ENCODE measurements at places on chromosomes 5 and 9.

GRCh38 chr5:55446640-55447351 is 88.0 kb downstream of the PLPP1 start:
- no peak for DNase-seq

GRCh38 chr5:133944263-133945185 is 23.9 kb downstream of the C5orf15 start:
- no peak for DNase-seq

DNA sequence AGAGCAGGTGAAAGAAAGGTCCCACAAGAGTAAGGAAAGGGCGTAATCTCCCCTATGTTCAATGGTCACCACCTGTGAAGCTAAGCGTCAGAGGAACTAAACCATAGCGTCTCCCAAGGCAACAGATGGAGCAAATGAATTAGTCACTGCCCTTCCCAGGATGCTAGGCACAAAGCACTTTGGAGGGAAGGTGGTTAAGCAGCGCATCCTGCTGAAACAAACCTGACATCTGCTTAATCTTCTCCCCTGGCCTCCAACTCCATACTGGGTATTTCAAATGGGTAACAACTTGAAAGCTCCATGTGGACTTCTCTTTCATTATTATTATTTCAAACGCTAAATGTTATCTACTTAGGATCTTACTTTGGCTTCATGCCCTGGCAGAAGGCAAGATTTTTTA is 227.3 kb downstream of the MLLT3 start:
- DNase-seq, result no peak

- DNase-seq, result no peak
Observed at GRCh38 chr9:22337261-22337660, 109.4 kb upstream of the DMRTA1 start.

DNA sequence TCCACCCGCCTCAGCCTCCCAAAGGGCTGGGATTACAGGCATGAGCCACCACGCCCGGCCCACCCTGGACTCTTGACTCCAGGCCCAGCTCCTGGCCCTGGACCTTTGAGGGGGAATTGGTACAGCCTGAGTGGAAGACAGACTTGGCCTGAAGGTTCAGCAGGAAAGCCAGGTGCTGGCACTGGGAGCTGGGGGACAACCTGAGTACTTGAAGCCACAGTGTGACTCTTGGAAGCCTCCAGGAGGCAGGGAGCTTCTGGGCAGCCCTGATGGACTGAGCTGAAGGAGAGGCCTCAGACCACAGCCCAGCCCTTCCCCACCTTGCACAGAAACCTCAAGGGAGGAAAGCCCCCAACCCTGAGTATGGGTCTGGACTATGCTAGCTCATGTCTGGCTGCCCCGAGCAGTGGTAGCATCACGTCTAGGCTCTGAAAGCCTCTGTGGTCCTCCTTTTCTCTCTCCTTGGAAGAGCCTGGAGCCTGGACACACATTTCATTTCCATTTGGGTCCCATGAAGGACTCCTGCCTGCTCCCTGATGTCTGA is 54.1 kb downstream of the RASGEF1C start:
- no peak for DNase-seq

GRCh38 chr9:137593176-137593575 is 2.9 kb upstream of the ZMYND19 start:
- DNase-seq, result no peak

- DNase-seq, result no peak
Observed at GRCh38 chr9:131516930-131517329, 14.1 kb downstream of the UCK1 start.

DNA sequence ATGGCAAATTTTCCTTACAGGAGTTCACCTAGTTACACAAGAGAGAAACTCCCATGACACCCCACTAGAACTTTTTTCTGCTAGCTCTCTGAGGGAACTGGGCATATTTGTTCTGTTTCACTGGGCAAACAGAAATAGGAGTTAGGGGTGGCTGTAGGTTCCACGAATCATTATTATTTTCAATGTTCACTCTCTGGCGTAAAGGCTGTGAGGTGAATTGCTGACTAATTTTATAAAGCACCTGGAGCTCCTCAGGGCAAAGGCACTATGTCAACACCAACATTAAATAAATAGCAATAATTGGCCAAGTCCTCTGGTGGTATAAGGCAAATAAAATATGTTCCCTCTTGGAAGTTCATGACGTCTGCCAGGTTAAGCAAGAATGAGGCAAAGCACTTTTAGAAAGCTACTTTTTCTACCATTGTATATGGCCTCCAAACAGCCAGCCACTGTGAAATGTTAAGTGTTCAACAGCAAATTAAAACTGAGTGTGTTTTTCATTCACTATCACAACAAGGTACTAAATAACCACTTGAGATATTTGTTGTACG is 344.6 kb downstream of the PDE4D start:
- DNase-seq, result no peak

GRCh38 chr9:127025042-127025441 is 97.4 kb downstream of the ANGPTL2 start:
- no peak for DNase-seq

- DNase-seq, result no peak
Observed at GRCh38 chr9:18429070-18429469, 44.9 kb upstream of the ADAMTSL1 start.

DNA sequence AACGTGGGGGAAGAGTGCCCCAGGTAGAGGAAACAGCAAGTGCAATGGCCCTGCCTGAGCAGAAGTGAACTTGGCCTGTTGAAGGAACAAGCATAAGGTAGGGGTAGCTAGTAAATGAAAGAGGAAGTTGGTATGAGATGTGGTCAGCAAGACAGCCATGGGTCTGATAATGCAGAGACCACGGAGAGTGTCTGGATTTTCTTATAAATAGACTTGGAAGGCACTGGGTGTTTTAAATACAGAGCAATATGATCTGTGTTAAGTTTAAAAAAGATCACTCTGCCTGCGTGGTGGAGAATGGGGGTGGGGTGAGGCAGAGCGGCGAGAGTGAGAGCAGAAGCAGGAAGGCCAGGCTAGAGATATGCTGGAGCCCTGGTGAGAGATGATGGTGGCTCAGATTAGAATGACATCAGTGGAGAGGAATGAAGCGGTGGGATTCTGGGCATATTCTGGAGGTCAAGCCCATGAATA is 4.2 kb downstream of the ADAM19 start:
- DNase-seq, result peak; percentile 45

DNA sequence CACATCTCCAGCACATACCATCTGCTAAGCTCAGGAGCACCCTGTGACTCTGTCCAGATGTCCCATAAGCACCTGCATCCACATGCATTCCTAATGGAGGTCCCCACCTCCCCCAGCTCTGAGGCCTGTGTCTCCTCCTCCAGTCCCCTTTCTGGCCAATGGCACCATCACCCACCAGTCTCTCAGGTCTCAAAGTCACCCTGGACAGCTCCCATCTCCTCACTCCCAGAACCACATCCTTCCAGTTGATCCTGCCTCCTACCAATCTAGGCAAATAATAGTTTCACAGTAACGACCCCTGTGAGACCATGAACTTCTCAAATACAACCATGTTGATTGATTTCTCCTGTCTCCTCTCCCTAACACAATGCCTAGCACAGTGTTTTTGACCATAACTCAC is 40.1 kb downstream of the GGTA1 start:
- DNase-seq, result no peak

DNA sequence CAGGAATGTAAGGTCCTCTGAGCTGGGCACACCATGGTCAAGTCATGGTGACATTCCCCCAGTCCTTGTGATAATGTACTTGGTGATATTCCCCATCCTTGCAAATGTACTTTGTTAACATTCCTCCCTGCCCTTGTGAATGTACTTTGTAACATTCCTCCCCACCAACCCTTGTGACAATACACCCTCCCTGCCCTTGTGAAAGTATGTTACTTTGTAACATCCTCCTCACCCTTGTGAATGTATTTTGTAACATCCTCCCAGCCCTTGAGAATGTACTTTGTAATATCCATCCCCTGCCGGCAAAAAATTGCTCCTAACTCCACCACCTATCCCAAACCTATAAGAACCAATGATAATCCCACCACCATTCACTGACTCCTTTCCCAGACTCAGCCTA is 53.3 kb downstream of the RAPGEF6 start:
- DNase-seq, result no peak

- no peak for DNase-seq
Observed at GRCh38 chr9:132739710-132740310, 69.5 kb downstream of the GTF3C4 start.

DNA sequence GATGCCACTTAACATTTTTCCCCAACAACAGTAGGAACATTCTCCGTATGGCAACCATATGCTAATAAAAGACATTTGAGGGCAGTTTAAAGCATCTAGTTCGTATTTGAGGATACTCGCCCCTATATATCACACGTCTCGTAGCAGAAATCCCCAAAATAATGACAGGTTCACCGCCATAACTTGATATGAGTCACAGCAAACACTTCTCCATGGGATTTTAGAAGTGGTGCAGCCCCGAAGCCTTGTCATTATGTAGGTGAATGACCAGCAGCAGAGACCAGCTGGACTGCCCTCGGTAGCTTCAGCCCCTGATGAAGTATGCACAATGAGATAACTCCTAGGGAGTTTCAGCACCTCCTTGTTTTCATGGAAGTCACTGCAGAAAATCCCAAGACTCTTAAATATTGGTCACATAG is 2.0 kb downstream of the CTNND2 start:
- DNase-seq, result no peak

- no peak for DNase-seq
Observed at GRCh38 chr5:14443671-14444093, 137.9 kb upstream of the OTULINL start.

DNA sequence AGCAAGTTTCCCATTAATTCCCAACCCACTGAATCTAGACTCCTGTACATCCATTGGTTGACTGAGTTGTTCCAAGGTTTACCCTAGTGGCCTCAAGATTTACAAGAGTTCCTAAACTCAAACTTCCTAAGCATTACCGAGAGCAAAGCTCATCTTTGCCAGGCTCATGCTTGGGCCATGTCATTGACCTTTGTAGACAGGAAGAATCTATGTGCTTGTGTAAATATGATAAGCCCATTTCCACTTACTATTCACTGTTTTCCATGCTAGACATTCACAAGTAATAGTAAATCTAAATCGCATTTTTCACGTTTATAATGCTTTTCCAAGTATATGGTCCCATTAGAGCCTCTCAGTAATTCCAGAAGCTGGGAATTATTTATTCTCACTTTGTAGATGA is 534.5 kb upstream of the CLINT1 start:
- no peak for DNase-seq

- DNase-seq, result no peak
Observed at GRCh38 chr5:80119372-80119771, 84.2 kb downstream of the THBS4 start.

GRCh38 chr5:121949885-121950284 is 11.9 kb upstream of the SRFBP1 start:
- DNase-seq, result no peak

- no peak for DNase-seq
Observed at GRCh38 chr5:96203761-96204160, 229.3 kb downstream of the PCSK1 start.

GRCh38 chr5:176533894-176534611 is 3.1 kb downstream of the RNF44 start:
- DNase-seq, result no peak

- no peak for DNase-seq
Observed at GRCh38 chr5:31757806-31758205, 118.9 kb downstream of the PDZD2 start.

GRCh38 chr5:137148159-137148558 is 351.0 kb downstream of the SPOCK1 start:
- DNase-seq, result no peak

- no peak for DNase-seq
Observed at GRCh38 chr9:129307227-129307970, 129.3 kb upstream of the IER5L start.

DNA sequence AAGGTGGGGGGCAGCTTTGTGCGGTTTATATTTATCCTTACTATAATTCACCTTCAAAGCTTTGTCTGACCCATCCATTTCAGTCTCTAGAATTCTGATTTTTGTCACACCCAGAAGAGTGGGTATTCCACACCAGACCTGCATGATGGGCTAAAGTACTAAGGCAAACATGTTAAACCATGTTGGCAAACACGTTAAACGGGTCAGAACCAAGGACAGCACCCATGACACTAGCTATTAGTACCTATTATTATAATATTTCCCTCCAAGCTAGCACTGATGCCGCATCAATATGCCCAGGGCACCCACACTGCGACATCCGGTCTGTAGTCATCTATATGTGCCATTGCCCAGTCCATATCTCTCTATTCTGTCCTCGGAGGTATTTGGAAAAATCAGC is 104.7 kb downstream of the FBXW11 start:
- no peak for DNase-seq

GRCh38 chr5:106818552-106818951 is 852.2 kb downstream of the EFNA5 start:
- DNase-seq, result no peak

DNA sequence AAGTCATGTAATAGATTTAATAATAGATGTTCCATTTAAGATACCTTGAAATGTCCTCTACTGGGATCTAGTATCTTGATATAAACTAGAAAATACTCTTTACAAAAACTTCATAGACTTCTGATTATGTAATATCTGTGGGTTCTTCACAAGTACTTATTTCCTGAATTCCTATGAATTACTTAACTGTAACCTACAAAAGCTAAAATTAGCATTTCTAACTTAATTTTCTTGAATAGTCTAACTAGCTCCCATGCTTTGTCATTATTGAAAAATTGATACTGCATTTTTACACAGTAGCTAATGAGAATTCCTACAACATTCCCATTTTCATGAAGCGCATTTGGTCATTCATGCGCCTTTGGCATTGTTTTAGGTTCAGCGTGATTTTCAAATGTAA is 1828.2 kb downstream of the MAT2B start:
- DNase-seq, result no peak

GRCh38 chr5:67725604-67726003 is 490.0 kb upstream of the PIK3R1 start:
- DNase-seq, result no peak

DNA sequence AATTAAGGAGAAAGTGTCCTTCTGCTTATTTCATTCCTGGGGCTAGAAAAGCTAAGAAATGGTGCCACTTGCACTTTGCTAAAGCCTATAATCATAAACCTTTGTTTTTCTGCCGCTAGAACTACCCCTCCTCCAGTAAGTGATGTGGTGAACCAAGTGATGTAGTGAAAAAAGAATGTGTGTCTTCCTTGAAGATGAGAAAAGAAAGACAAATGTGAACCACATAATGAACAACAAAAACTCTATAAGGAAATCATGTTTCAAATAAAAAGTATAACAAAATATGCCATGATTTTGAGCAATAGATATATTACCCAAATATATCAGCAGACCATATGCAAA is 179.0 kb upstream of the SGCD start:
- no peak for DNase-seq

GRCh38 chr5:81167078-81167477 is 66.0 kb upstream of the CKMT2 start:
- no peak for DNase-seq

- DNase-seq, result no peak
Observed at GRCh38 chr5:98757978-98758377, 15.5 kb upstream of the RGMB start.

- DNase-seq, result no peak
Observed at GRCh38 chr5:172114875-172115422, 73.1 kb downstream of the STK10 start.

- DNase-seq, result no peak
Observed at GRCh38 chr5:83802686-83803085, 82.0 kb upstream of the HAPLN1 start.

- DNase-seq, result no peak
Observed at GRCh38 chr9:88738709-88739108, 203.7 kb downstream of the NXNL2 start.
